ENCODE measurements at places on chromosomes 6 and 20. TPM values are rescaled to one million over a fixed set of nuclear protein-coding genes. Genes with fewer than 3 reads are reported as not detected.

Gene BPIFB4
- total RNA-seq = not detected

Gene UBR2
- total RNA-seq = 8.3 TPM

Gene LRRC73
- total RNA-seq = not detected

Gene OR12D3
- total RNA-seq = not detected

Gene PKIB
- total RNA-seq = 48.5 TPM

Gene GPR63
- 0.98 TPM for total RNA-seq

Gene ZSCAN31
- total RNA-seq = 0.52 TPM

Gene GPLD1
- total RNA-seq = 0.51 TPM

Gene LSM14B
- total RNA-seq = 23.3 TPM

Gene TRIM15
- total RNA-seq = not detected

Gene MLN
- not detected for total RNA-seq

Gene PTCRA
- not detected for total RNA-seq

Gene ERGIC3
- 203 TPM for total RNA-seq

Gene KHDC1L
- total RNA-seq = not detected

Gene MOCS1
- total RNA-seq = 6.5 TPM

Gene BAG2
- total RNA-seq = 20.4 TPM

Gene RAET1E
- total RNA-seq = not detected

Gene GATA5
- not detected for total RNA-seq

Gene RBM24
- 5.4 TPM for total RNA-seq

Gene SNAP25
- 1.4 TPM for total RNA-seq

Gene MDFI
- total RNA-seq = 48.5 TPM

Gene KCNQ2
- 0.14 TPM for total RNA-seq

Gene SFT2D1
- total RNA-seq = 62.4 TPM

Gene MAS1
- total RNA-seq = not detected

Gene TNFAIP3
- 10.6 TPM for total RNA-seq

Gene RRP36
- total RNA-seq = 163 TPM

Gene PACRG
- total RNA-seq = 0.29 TPM

Gene COL9A1
- not detected for total RNA-seq

Gene ARHGAP18
- total RNA-seq = 26.9 TPM

Gene OOEP
- not detected for total RNA-seq

Gene DPPA5
- total RNA-seq = not detected

All from epithelial cell of proximal tubule (primary cell).